ENCODE measurements at places on chromosomes 5 and 9.

DNA sequence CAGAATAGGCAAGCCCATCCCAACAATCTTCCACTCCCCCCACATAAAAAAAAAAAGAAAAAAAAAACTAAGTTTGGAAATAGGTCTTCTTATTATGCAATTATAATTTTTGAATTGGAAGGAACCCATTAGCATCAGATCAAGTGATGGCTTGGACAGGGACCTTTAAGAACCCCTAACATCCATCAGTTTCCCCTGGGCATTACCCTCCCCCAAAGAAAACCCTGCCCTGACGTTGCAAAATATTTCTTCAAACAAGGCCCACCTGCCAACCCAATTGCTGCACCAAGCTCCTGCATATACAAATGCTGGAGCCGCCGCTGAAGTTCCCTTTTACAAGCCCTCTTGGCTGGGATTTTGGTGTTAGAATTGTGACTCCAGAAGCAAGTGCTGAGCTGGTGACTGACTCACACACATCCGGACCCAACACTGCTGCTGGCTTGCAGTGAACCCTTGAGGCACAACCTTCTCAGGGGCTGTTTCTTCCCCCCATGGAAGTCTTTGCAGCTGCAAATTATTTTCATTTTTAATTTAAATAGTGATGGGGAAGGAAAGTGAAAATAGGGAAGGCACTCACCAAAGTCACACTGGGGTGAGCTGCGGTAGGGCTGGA lies 56.1 kb upstream of the AFAP1L1 start:
- DNase-seq: no peak

GRCh38 chr9:129140397-129141065 lies 29.3 kb downstream of the PTPA start:
- DNase-seq: no peak

- no peak for DNase-seq
Observed at GRCh38 chr5:80852331-80853245, 107.6 kb upstream of the RASGRF2 start.

DNA sequence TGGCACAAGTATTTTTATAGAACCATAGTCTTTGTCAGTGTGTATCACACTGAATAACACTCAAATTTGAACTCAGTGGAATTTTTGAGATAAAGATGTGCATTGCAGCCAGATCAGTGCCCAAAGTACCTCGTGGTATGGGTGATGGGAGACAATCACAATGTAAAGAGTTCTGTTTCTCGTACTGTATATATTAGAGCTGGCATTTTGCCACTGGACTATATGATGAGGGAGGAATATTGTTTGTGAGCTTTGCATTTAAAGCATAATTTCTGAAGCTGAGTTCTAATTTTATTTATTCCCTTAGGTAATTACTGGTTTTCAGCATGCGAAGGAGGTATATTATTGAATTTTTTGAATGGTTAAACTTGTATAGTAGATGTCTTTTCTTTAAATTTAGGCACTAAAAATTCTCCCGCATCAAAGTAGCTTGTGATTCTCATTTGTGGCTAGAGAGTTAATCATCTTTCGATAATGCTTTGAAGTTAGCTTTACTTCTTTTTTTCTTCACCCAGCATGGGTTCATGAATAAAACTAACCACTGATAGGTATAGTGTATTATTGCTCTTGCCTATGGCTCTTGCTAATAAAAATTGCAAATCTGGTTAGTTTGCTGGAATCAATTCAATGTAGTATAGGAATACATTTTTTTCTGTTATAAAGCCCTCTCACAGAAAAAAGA lies 43.1 kb downstream of the PAM start:
- no peak for DNase-seq

GRCh38 chr5:68426586-68426985 lies 211.0 kb downstream of the PIK3R1 start:
- no peak for DNase-seq

- DNase-seq: no peak
Observed at GRCh38 chr5:96157077-96157780, 195.6 kb upstream of the ELL2 start.

GRCh38 chr5:115751176-115751575 lies 65.3 kb downstream of the CDO1 start:
- DNase-seq: no peak
